Stimulated activated CD4-positive, alpha-beta T cell treated with anti-CD3 and anti-CD28 coated beads, TNF-alpha, amount 100 ng/mL, for 4 hours (primary cell): ENCODE measurements at places on chromosomes 3 and 15.

DNA sequence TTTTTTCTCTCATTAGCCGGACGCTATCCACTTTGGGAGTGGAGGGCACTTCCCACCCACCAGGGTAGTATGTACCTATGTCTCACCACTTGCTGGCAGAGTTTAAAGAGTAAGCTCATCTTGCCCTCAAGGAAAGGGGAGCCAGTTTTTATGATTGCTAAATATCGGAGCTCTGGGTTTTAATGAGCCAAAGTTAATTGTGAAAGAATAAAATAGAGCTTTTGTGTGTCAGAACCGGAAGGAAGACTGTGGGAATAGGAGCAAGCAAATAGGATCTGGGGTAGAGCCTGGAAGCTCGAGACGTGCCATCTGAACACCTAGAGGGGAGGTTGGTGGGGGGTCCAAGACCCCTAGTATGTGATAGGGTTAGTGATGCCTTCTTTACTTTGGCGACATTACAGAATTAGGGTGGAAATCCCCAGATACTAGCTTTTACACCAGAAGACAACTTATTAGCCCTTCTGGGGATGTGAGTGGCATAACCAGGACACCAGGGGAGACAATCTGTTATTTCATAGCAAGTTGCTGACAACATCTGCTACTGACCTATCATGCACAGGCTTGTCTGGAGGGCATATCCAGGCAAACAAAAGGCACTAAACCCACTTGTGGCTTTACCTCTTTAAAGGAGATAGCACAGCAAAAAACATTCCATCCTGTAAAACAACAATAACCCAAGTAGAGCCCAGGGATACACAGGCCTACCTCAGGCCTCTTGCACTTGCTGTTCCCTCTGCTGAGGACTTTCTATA lies 333.8 kb downstream of the ZNF621 start:
- DNase-seq, result no peak

GRCh38 chr3:42263354-42264346 lies 2.3 kb downstream of the CCK start:
- no peak for DNase-seq

DNA sequence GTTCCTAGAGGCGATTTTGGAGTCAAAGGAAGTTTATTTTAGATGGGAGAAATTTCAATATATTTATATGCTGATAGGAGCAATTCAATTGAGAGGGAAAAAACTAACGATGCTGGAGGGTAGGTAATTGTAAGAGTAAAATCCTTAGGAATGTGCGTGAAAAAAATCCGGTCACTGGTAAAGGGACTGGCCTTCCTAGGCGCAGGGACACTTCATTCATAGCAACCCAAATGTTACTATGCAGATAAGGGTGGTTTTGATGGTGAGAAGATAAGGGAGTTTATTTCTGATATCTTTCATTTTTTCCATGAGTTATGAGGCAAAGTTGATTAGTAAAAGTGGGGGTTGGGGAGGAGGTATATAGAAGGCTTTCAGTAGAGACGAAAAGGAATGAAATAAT lies 1.1 kb upstream of the PIAS1 start:
- DNase-seq, result no peak

GRCh38 chr3:14278265-14278798 lies 99.7 kb downstream of the LSM3 start:
- no peak for DNase-seq

DNA sequence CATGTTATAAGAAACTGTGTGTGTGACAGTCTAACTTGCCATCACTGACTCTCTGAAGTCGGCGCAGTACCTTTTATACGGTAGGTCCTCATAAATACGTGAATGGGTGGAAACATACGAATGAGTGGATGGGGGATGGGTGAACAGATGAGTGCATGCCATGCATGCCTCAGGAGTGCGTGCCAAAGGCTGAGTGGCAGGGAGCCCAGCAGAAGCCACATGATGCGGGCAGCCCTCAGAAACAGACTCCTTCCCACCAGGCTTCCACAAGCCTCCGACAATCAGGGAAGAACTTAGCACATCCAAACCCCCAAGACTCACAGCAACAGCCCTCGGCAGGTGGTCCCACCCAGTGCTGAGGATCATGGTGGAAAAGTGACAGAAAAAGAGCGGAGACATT lies 16.7 kb downstream of the HCN4 start:
- no peak for DNase-seq

- no peak for DNase-seq
Measured at GRCh38 chr3:171417813-171418212, 42.4 kb downstream of the TNIK start.

DNA sequence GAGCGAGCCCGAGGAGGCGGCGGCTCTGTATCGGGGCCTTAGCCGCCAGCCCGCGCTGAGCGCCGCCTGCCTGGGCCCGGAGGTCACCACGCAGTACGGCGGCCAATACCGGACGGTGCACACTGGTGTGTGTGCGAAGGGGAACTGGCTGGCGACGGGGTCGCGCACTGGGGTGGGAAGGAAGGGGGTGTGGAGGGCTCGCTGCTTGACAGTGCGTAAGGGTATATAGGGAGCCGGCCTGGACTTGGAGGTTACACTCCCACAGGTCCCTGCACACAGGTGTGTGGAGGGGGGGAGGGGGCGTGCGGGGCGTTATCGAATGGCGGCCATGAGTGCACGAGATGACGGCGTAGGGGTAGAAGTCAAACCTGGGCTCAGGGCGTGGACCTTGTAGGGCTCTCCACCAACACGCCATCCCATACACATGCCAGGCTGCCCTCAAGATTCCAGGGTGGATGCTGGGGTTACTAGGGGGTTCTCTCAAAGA lies 389 bp downstream of the APEH start:
- DNase-seq, result no peak
